ENCODE measurements at places on chromosomes 4 and X.
A peak's percentile ranks its signal among the peaks of the same experiment; 100 is the strongest.

DNA sequence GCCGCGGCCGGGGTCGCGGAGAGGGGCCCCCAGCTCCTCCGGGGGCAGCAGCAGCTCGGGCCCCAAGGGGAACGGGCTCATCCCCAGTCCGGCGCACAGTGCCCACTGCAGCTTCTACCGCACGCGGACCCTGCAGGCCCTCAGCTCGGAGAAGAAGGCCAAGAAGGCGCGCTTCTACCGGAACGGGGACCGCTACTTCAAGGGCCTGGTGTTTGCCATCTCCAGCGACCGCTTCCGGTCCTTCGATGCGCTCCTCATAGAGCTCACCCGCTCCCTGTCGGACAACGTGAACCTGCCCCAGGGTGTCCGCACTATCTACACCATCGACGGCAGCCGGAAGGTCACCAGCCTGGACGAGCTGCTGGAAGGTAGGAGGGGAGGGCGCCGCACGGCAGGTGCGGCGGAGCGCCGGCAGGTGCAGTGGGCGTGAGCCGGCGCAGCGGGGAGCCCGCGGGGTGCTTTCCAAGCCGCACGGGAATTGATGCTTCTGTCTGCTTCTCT lies 886 bp downstream of the DCLK2 start:
- no peak for DNase-seq

DNA sequence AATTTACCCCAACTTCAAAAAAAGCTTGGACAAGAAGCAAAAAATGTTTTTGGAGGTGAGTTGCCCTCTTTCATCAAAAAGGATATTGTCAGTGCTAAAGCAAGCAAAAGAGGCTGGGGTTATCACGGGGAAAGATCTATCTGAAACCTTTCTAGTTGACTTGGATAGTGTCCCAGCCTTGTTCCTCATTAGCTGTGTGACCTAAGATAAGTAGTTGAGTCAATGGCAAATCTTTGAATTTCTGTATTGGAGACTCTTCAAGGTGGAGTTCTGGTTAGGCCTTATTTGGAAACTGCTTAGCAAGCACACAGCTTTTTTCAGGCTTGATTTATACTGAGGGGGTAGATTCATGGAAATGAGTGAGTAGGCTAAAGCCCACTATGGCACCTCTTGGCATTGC lies 271.6 kb downstream of the GRIA3 start:
- no peak for DNase-seq

GRCh38 chrX:35880601-35881000 lies 38.9 kb upstream of the CFAP47 start:
- no peak for DNase-seq

GRCh38 chrX:88437563-88437962 lies 309.5 kb upstream of the CPXCR1 start:
- no peak for DNase-seq

DNA sequence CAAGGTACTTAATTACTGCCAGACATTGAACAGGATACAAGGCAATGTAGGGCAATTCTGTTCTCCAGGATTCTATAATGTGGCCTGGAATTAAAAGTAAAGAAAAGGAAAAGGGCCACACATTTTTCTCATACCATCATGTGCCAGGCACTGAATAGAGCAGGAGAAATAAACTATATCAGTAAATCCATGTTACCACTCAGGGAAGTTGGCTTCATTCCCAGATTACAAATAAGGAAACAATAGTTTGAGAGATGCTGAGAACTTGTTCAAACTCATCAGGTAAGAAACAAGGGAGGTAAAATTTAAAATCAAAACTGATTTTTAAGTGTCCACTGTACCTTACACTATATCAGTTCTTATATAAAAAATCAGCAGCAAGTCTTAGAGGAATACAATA lies 645.0 kb upstream of the ATOH1 start:
- no peak for DNase-seq

DNA sequence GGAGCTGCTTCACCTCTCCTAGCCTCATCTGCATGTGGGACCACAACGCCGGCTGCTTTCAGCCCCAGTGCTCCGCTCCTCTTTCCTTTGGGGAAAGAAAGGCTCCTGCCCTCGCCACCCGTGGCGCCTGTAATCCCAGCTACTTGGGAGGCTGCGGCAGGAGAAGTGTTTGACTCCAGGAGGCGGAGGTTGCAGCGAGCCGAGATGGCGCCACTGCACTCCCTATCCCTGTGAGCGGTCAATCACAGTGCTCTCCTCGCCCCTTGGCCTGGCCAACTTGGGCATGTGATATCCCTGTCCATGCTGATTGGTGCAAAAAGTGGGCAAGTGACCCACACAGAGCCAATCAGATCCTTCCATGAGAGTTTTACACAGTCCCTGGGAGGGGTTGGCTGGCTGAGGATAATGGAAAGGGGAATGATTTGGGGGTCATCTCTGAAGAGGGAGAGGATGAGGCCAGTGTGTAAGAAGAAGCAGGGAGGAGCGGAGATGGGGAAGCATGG lies 56.2 kb downstream of the WFS1 start:
- no peak for DNase-seq

DNA sequence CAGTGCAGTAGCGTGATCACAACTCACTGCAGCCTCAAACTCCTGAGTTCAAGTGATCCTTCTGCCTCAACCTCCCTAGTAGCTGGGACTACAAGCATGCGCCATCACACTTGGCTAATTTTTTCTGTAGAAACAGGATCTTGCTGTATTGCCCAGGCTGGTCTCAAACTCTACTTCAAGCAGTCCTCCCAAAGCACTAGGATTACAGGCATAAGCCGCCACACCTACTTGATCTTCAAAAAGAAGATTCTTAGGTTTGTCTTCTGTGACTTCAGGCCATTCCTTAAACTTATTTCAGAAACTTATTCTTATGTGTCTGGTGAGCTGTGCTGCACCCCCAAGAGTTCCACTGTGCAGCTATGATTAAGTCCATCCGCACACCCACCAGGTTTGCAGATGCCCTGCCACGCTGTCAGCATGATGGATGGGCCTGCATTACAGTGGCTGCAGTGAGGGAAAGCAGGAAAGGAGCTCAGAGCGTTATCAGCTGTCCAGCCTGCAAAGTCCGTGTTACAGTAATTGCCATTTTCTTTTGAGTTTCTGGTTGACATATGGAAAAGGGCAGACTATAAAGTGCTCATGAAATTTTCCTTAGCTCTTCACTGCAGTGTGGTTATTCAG lies 146.6 kb downstream of the AASDH start:
- no peak for DNase-seq

GRCh38 chr4:148271166-148271565 lies 171.0 kb downstream of the NR3C2 start:
- no peak for DNase-seq

GRCh38 chr4:39048311-39048710 lies 13.7 kb upstream of the KLHL5 start:
- no peak for DNase-seq

- DNase-seq, result no peak
These were observed 152.6 kb upstream of the SLC4A4 start for GRCh38 chr4:71186257-71186565.

GRCh38 chr4:75158451-75158850 lies 225.5 kb downstream of the PARM1 start:
- DNase-seq, result no peak

GRCh38 chrX:38513112-38513742 lies 48.1 kb upstream of the TSPAN7 start:
- no peak for DNase-seq

- no peak for DNase-seq
These were observed 14.4 kb upstream of the CENPU start for GRCh38 chr4:184748251-184748652.

GRCh38 chr4:89871211-89871610 lies 23.4 kb upstream of the MMRN1 start:
- no peak for DNase-seq

DNA sequence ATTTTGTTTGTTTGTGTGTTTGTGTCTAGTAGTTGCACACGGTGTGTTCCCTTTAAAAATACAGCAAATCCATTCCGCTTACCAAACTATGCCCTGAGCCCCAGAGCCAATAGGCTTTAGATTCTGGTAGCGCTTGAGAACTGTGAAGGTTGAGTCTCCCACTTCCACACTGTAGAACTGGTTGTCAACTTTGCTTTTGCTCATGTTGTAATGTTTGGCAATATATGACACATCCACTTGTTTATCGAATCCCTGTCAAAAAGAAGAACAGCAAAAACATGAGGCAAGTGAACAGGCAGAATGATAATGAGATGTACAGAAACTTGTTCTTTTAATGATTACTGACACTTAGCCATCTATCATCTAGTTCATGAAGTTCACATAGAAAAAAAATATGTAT lies 200.6 kb downstream of the MAPK10 start:
- DNase-seq, result no peak

GRCh38 chr4:119667802-119668201 lies 39.2 kb upstream of the PDE5A start:
- DNase-seq, result no peak

- DNase-seq, result no peak
These were observed 179.1 kb upstream of the KLHL4 start for GRCh38 chrX:87338510-87338909.

- DNase-seq, result no peak
These were observed 588.3 kb upstream of the DIPK2B start for GRCh38 chrX:45788941-45789348.

- DNase-seq, result peak; percentile 18
These were observed 17.2 kb downstream of the SPIN3 start for GRCh38 chrX:56978172-56978571.

GRCh38 chrX:48948589-48948988 lies 8.8 kb downstream of the OTUD5 start:
- no peak for DNase-seq

GRCh38 chr4:155608225-155608885 lies 58.3 kb upstream of the GUCY1A1 start:
- DNase-seq, result no peak

GRCh38 chr4:69069085-69069484 lies 27.2 kb upstream of the UGT2B7 start:
- no peak for DNase-seq

DNA sequence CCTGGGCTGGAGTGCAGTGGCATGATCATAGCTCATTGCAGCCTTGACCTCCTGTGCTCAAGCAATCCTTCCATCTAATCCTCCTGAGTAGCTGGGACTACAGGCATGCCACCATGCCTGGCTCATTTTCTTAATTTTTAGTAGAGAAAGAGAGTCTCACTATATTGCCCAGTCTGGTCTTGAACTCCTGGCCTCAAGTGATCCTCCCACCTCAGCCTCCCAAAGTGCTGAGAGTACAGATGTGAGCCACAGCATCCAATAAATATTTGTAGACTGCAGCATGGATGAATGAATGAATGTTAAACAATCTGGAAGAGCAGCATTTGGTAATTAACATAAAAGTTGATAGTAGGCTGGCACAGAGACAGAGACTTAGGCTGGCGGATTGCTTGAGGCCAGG lies 20.0 kb downstream of the KLB start:
- DNase-seq, result no peak

GRCh38 chrX:154365052-154365600 lies 9.3 kb downstream of the FLNA start:
- DNase-seq, result no peak

DNA sequence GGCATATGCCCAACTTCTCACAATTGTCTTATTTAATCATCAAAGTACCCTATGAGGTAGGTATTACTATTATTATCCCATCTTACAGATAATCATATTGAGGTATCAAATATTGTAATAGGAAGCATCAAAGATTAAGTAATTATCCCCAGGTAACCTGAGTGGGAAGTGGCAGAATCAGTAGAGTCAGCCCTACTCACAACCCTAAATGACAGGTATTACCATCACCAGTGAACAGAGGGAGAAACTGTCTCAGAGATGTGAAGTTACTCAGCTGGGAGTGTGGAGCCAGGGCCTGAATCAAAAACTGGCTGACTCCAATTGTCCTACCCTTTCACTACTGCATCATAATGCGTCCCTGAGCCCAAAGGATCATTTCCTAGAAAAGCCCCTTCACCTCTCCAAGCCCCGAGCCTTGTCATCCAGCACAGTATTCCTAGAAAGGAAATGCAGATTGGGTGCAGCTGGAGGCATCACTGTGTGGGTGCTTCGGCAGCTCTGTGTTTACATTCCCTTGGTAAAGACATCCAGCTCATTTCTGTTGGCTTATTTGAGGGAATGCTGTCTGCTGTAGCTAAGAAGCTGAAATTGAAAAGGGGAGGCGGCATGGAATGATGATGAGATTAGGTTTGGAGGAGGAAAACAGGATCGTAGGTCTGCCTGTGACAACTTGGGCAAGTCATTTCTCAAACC lies 72.8 kb downstream of the DHX15 start:
- no peak for DNase-seq

GRCh38 chr4:186248643-186249042 lies 17.3 kb upstream of the F11 start:
- no peak for DNase-seq

DNA sequence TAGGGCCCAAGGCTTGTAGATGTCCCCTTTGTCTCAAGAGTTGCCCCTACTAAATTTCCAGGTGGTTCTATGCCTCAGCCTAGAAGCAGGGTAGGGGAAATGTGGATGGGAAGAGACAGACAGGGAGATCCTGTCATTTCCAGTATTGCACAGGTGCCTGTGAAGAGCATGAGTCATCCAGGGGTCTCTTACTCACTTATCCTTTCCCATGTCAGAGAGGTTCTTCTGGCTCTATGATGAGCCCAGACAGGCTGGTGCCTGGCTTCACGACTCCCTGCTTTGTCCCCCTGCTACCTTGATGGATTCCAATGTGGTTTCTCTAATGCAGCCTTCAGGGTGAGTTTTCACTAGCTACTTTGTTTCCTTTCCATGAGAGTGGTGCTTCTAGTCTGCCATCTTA lies 35.2 kb upstream of the DDX60 start:
- DNase-seq, result no peak

DNA sequence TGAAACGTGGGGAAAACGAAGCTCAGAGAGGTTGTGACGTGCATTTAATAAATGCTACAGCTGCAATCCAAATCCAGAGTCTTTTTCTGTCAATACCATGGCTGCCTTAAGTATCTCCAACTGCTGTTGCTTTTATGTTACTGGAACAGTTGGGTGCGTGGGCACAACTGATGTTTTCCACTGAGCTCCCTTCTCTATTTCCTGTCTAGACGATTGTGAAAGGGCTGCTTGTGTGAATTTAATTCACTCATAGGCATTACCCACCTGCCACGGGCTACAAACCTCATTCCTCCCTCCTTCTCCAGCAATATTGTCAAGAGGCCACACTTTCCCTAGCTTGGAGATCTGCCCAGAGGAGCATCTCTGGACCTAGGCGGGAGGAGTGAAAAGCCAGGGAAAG lies 526.0 kb downstream of the MID1IP1 start:
- no peak for DNase-seq

DNA sequence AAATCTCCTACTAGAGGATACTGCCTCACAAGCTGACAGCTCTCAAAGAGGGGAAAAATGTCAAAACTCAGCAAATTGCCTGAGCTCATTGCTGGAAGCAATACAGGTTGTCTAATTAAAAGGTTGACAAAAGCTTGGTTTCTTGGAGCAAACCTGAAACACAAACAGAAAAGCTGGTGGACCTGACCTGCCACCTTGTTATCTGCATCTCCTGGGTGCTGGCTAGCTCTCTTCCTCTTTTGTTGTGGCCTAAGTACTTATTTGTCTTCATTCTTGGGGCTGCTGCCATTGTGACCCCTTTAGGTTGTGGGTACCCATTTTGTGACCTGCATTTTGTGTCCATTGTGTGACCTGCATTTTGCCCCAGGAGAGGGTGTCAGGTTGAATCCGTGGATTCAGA lies 184.5 kb downstream of the KIT start:
- DNase-seq, result no peak

GRCh38 chrX:96386981-96387380 lies 297.7 kb upstream of the DIAPH2 start:
- DNase-seq, result no peak

GRCh38 chrX:50889582-50889981 lies 21.0 kb upstream of the BMP15 start:
- DNase-seq, result no peak

Data from stimulated activated CD8-positive, alpha-beta memory T cell treated with anti-CD3 and anti-CD28 coated beads, Interleukin-2, amount 100 ng/mL, for 1 hour (primary cell).